NCI-H1417 treated with DMSO at 0.1 percent for 48 hours (cell line): ENCODE measurements at places on chromosomes 7 and 10.

DNA sequence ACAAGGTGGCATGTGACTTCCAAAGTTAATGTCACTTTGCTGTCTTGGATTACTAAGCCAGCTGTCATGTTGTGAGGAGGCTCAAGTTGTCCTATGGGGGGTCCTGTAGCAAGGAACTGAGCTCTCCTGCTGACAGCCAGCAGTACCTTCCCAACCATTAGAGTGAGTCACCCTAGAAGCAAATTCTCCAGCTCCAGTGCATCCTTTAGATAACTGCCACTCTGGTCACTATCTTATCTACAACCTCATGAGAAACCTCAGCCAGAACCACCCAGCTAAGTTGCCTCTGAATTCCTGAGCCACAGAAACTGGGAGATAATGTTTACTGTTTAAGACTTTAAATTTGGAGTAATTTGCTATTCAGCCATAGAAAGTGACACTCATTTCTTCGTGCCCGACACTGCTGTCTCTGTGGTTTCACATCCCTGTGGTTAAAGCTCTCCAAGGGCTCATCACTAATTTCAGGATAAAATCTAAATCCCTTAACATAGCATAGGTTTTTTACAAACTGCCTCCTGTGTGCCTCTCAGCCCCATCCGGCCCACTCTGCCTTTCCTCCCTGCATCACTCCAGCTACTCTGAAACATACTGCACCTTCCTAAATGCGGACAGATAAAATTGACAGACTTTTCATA lies 83.5 kb downstream of the PRR15 start:
- no peak for DNase-seq

- DNase-seq, result peak; percentile 1
Measured at GRCh38 chr10:48444861-48445841, 138.7 kb downstream of the MAPK8 start.

DNA sequence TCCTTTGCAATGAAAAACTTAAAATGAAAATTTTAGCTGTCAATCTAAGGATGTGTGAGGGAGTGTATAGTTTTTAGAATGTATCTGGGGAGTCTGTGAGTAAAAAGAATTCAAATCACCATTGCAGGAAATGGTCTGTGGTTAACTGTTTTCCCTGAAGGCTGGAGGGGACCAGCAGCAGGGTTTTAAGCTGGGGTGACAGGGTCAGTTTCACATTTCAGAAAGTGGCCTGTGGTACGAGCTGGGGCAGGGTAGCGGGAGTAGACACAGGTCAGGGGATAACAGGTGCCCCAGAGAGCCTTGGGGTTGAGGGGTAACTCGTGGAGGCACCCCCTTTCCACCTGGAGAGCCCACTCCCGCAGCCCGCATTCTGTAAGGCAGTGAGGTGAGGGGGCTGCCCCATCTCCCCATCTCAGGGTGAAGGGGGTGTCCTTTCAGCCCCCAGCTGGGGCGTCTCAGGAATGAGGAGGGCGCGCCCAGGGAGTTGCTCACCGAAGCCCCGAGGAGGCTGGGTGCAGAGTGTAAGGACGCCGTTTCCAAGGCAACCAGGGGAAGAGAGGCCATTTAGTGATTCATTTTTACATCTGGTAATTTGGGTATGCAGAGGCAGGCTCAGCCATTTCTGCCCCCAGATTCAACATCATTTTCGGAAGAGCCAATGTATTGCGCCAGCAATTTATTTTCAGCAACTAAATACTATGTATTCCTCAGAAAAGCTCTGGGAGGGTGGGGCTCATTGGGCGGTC lies 168.9 kb downstream of the SLIT1 start:
- DNase-seq, result no peak

- no peak for DNase-seq
Measured at GRCh38 chr7:22676385-22676784, 50.6 kb upstream of the IL6 start.

DNA sequence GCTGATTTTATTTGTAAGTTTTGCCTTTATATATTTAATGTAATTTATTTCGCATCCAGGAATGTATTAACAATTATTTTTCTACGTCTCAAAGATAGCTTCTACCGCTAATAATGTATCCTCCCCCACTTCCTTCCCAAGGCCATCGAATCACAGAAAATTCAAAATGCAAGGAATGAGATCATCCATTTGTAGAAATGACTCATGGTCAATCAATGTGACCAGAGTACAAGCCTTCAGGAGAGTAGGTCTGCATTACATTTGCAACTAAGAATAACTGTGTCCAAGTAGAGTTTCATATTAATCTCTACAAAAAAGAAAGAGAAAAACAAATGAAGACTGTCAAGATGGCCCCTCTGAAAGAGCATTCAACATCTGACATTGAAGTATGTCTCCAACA lies 205.9 kb upstream of the PHF14 start:
- no peak for DNase-seq

DNA sequence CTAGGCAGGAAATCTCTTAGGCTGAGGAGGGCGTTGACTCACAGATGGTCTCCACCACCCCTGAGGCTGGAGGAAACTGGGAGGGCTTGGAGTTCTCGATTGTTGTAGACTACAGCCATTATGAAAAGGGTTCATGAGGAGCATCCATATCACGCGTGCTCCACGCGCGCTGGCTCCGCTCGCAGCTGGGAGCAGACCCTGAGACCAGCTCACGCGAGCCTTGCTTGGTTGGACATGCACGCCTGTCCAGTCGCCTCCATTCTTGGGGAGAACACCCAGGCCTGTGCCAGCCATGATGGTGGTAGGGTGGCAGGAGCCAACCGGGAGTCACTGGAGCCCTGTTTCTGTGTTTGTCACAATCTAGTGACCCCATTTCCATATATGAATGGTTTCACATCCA lies 139.1 kb downstream of the TCERG1L start:
- no peak for DNase-seq

GRCh38 chr10:34299105-34299611 lies 515.9 kb downstream of the PARD3 start:
- no peak for DNase-seq

- DNase-seq, result no peak
Measured at GRCh38 chr7:149500910-149501309, 3.3 kb upstream of the ZNF746 start.

- no peak for DNase-seq
Measured at GRCh38 chr7:34596887-34597286, 61.1 kb upstream of the NPSR1 start.

DNA sequence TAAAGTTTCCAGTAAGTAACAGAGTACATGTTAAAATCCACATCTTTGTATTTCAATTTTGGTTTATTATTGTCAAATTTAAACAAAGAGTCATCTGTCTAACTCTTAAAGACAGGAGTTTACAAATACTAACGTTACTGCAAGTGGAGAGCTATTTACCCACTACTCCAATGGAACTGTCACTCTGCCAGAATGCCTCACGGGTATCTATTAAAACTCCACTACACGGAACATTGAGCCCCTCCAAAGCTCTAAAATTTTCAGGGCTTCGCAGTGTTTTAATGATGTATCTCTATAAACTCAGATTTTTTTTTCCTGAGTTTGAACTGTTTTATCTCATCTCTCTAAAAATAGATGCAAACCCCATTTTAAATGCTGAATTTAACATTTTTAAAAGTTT lies 388.7 kb upstream of the SEMA3A start:
- no peak for DNase-seq

DNA sequence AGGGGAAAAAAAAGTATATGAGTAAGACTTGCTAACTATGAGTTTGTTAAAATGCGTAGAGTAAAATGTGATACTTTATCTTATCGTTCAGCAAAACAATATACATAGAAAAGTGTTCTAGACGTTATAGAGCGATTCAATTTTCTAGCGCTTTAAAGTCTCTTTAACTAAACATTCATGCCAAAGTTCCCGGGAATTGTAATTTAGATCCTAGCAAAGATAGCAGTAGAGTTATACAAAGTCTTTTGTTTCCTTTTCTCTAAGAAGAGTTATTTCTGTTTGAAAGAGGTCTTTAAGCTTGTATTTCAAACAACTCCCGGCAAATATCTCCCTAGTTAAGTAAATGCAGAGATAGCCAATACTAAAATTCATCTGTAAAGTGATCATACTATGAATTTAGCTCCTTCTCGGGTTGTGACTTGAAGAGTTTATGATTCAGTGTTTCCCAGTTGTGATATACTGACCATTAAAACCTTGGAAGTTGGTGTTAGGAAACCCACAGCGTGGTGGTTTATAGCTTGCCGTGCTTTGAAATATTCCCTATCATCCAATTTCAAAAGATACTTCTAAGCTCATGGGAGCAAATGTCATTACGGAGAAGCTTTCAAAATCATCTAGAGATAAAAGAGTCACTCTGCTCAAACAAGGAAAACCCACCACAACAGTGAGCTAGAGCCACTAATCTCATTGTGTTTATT lies 171.7 kb downstream of the CSTF2T start:
- DNase-seq, result no peak

DNA sequence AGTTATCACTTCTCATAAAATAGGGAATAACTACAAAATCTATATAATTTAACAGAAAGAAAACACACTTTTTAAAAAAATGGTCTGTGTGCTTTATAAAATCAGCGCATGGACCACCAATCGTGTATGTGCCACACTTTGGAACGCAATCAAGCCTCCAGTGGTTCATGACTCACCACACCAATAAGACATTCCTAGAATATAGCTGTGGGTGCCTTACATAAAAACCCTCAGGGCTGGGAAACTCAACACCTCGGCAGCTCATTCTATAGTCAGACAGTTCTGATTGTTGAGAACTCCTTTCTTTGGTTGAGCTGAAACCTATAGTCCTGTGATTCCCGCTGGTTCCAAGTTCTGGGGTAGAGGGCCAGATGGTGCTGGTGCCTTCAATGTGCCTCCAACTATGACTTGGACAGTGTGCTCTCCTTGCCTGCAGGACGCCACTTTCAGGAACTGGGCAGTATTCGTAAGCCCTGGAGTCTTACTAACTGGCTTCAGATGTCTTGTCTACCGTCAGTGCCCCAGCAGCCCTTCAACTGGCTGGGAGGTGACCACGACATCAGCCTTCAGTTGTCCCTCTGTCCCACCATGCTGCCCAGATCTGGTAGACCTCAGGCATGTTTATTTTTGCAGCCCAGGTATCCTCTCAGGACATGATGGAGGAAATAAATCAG lies 135.7 kb upstream of the GDF10 start:
- DNase-seq, result no peak

- no peak for DNase-seq
Measured at GRCh38 chr7:134732728-134733127, 46.7 kb upstream of the CALD1 start.

GRCh38 chr7:66125052-66125694 lies 10.5 kb downstream of the CRCP start:
- DNase-seq, result no peak

- DNase-seq, result no peak
Measured at GRCh38 chr10:117165538-117166417, 27.7 kb upstream of the VAX1 start.

DNA sequence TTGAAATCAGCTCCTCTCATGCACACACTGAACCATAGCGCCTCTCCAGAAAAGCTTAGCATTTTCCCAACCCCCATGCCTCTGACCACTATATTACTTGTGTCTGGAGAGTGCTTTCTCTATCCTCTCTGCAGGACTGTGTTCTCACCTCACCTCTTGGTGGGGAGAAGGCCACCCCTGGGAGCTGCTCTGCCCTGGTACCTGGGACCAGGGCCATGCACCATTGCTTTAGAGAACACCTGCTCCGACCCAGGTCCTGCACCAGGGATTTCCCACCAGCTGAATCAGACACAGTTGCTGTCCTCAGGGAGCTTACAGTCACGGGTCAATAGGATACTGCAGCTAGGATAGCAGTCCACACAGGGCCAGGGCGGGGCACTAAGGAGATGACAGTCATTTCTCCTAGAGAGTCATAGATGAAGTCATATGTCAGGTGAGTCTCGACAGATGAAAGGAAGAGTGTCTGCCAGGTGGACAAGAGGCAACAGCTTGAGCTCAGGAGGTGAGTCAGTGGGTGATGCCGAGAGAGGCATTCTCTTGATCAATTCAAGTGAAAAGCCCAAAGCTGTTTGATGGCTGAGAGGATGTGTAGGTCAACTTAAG lies 619 bp upstream of the LMTK2 start:
- DNase-seq, result no peak

- DNase-seq, result no peak
Measured at GRCh38 chr7:27339478-27339877, 96.9 kb downstream of the EVX1 start.

DNA sequence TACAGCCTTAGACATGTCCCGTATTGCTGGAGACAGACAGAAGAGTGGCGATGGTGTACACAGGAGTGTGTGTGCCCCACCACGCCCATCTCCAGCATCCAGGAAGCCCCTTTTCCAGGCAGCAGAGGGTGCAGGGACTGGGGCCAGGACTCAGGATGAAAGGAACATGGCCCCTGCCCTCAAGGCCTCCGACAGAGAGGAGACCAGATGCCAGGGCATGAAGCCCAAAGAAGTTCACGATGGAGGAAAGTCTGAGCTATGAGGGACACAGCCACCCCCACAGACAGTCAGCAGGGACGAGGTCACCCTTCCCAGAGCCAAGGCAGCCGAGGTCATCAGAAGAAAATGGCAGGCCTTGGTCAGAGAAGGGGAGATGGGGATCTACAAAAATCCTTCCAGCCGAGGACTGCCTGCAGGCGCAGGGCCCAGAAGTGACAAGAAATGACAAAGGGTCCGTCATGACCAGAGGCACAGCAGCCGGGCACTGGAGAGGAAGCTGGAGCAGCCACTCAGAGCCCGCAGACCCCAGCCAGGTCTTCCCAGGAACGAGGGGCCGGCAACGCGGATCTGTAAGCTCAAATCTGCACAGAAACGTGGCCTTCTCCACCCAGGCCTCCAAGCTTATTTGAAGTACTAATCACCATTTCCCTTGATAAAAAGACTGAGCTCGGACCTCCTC lies 78.7 kb upstream of the PPP2R2D start:
- DNase-seq, result no peak

DNA sequence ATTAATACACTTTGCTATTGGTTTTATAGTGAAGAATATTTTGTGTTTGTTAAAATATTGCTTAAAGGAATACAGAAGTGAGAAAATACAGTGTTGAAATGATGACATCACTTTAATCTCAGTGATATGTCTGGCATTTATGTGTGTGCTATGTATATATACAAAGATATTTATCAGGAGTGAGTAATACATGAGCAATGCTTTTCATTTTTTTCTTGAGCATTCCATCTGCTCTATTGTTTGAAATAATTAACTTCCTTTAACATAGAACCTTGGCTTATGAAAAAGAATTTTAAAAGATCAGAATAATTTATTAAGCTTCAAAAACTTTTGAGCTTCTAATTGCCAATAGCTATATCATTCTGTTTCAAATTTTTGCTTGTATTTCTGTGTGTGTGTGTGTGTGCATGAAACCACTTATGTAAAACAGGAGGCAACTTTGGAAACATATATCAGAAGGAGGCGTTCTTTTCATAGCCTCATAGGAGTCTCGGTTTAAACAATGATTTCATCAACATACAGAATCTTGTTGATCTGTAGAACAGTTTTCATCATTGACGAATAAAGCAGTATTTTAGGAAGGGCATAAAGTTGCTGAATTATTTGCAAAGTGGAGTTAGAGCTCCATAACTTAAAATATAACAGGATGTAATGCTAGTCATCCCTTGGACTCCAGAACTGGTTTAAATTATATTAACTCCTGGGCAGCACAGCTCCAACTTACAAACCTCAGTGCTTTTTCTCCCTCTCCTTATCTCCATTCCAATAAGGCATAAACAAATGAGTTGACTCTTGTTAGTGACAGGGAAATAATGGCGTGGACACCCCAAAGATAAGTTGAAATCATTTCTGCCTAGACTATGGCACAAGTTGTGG lies 228.4 kb upstream of the DGKB start:
- no peak for DNase-seq
